Left hindlimb (tissue), 1 donor: ENCODE measurements at places on chromosomes 2 and 18.

- DNase-seq = no peak
Measured at GRCh38 chr2:60608679-60609078, 55.2 kb upstream of the BCL11A start.

- no peak for DNase-seq
Measured at GRCh38 chr18:21056545-21056944, 55.1 kb downstream of the ROCK1 start.

DNA sequence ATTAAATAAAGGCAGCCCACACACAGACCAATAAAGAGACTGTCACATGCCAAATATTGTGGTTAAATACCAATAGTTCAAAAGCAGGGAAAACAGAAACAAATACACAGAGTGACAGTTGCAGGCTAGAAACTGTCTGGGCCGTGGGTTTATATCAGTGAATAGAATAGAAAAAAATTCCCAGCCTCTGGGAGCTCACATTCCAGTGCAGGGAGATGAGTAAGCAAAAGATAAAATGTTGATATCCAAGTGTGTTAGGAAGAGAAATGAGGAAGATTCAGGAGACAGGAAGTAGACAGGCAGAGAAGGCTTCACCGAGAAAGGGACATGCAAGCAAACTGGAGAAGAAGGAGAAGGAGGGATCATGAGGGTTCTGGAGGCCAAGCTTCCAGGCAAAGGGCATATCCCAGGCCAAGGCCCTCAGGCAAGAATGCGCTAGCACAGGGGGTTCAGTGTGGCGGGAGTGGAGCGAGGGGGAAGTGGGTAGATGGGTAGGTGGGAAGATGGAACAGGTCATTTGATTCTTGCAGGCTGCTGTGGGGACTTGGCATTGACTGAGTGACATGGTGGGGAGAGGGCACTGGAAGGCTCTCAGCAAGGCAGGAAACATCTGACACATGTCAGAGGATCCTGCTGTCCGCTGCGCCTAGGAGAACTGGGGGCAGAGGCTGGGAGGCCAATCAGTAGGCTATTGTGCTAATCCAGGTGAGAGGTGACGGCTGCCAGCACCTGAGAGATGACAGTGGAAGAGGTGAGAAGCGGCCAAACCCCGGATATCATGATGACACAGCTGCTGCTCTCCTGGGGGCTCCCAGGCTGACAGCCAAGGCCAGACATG is 89.2 kb downstream of the ZBTB7C start:
- DNase-seq = no peak

DNA sequence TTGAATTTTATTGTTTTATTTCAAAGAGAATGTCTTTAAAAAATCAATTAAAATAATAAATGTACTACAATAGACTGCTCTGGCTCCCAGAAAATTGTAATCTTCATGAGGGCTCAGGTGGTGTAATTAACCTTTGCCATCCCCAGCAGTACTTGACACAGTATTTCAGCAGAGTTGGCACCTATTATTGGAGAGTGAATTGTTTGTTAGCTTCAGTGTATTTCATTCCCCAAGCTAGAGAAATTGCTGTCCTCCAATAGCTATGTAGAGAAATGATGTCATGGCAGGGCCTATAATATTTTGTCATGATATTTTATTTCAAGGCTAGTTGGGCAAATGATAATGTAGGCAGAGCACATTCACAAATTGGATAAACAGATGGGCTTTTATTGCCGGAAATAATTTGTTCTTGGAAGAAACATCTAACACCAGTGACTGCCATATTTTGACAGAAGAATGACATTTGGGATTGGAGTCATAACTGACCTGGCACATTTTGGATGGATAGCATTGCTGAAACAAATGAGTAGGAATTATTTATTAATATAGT is 712.0 kb upstream of the NXPH2 start:
- DNase-seq = no peak

GRCh38 chr2:236369661-236370062 is 105.5 kb upstream of the ASB18 start:
- no peak for DNase-seq

DNA sequence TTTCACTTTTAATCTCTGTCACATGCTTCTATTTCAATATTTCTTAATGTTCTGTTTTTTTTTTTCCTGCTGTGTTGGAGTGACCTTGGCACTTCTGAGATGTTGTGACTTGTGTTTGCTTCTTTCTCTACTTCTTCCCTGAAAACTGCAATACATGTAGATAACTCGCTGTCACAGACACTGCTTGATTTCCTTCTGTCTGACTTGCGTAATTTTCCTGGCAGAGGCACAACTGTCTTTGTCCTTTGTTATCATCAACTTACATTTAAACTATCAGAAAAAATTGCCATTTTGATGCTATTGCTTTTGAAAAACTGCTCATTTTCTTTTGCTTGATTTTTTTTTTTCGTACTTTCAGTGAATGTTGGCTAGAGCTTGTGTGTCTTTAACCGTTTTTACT is 69.0 kb downstream of the BABAM2 start:
- no peak for DNase-seq

DNA sequence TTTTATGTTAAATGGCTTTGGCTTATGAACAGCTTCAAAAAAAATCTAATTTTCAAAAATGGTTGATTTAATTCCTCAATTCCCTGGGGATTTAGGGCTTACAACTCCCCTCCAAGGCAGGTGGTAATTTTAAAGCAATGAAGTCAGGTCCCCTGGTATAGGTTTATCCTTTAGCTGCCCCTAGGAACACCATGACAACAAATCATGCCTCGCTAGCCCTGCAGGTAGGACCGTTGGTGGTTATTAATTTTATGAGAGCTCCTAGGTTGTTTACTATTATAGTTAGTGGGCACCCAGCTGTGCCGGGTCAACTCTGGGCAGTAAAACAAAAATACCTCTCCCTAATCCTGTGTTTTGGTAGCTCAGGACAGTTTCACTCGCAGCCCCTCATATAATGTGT is 26.2 kb upstream of the MBOAT2 start:
- DNase-seq = no peak

- no peak for DNase-seq
Measured at GRCh38 chr2:213286161-213286560, 1.9 kb downstream of the SPAG16 start.

GRCh38 chr2:39023649-39024048 is 97.2 kb downstream of the SOS1 start:
- no peak for DNase-seq

DNA sequence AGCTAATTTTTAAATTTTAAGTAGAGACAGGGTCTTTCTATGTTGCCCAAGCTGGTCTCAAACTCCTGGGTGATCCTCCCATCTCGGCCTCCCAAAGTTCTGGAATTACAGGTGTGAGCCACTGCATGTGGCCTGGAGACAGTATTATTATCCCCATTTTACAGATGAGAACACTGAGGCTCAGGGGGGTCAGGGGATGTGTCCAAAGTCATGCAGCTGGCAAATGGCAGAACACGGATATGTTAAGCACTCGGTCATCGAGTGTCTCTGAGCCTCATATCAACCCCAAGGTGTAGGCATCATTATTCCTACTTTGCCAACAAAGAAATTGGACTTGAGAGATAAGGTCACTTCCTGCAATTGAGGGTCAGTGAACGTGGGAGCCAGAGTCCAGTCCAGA is 12.6 kb downstream of the KCNK3 start:
- DNase-seq = no peak

DNA sequence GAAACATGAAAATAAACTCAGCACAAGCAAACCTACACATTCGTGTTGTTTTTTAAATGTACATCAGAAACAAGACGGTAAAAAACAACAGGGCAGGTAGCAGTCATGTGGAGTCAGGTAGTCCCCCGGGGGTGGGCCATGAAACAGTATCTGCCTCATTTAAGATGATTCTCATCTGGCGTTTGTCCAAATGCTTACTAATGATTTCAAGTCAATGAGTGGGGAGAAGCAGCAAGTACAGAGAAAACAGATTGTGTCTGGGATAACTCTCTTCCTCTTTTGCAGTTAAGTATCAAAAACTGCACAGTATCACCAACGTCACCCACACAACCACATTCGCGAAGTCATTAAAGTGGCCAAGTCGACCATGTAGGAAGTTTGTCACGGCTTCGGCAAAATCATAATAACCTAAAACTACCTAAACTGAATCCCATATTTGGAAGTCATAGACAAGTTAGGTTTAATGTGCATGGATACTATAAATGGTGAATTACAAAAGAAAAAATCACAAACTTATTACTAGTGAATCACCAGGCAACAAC is 1.3 kb downstream of the LAPTM4A start:
- no peak for DNase-seq

GRCh38 chr2:98926601-98927000 is 9.4 kb downstream of the CRACDL start:
- DNase-seq = no peak

DNA sequence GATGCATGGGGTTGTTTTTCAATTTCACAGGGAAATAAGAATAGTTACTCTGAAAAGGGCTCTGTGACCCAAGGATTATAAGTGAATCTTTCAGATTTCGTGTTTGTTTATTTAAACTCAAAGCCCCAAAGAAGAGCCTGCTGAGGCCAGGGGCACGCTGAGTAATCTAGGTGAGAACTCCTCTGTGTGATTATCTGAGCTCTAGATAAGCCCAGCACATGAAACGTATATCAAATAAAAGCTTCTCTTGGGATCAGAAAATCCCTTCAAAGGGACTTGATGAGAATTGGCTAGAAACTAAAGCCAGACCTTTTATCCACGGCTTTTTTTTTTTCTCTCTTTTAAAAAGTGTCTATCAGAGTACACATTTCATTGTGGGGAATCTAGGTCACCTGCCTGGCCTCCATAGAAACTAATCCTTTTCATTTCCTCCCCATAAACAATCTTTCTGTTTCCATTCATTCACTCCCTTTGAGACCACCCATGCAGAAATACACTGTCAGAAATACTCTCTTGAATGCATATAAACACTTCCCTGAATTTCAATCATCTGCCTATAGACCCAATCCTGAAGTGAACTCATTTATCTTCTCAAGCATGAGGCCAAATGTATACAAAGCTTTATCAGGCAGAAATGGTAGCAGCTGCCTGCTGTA is 137.4 kb downstream of the RIT2 start:
- DNase-seq = no peak

DNA sequence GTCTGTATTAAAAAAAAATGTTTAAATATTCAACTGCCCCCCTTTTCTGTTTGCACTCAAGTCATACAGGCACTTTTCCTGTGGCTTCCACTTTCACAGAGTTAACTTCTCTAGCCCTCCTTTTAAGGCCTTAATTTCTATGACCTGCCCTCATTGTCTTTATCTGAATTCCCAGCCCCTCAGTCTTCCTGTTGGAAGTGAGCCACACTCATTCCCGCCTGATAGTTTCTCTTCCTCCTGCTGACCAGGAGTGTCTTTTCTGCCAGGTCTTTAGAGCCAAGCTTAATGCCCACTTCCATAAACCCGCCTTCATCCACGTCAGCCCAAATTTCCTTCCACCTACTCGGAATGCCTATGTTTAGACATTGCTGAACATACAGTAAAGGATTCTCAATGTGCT is 10.5 kb downstream of the COPS8 start:
- DNase-seq = no peak

- no peak for DNase-seq
Measured at GRCh38 chr2:70418514-70418913, 116.6 kb upstream of the FAM136A start.

- DNase-seq = no peak
Measured at GRCh38 chr2:192043216-192043870, 151.4 kb downstream of the TMEFF2 start.

DNA sequence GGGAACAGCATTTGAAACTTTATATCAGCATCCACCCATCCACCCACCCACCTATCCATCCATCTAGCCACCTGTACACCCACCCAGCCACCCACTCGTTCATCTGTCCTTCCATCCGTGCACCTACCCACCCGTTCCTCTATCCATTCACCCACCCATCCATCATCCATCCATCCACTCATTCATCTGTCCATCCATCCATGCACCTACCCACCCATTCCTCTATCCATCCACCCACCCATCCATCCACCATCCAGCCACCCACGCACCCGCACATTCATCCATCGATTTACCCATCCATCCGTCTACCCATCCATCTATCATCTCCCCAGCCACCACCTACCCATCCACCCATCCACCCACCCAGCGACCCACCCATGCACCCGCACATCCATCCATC is 24.8 kb downstream of the LDLRAD4 start:
- peak; percentile 14 for DNase-seq

DNA sequence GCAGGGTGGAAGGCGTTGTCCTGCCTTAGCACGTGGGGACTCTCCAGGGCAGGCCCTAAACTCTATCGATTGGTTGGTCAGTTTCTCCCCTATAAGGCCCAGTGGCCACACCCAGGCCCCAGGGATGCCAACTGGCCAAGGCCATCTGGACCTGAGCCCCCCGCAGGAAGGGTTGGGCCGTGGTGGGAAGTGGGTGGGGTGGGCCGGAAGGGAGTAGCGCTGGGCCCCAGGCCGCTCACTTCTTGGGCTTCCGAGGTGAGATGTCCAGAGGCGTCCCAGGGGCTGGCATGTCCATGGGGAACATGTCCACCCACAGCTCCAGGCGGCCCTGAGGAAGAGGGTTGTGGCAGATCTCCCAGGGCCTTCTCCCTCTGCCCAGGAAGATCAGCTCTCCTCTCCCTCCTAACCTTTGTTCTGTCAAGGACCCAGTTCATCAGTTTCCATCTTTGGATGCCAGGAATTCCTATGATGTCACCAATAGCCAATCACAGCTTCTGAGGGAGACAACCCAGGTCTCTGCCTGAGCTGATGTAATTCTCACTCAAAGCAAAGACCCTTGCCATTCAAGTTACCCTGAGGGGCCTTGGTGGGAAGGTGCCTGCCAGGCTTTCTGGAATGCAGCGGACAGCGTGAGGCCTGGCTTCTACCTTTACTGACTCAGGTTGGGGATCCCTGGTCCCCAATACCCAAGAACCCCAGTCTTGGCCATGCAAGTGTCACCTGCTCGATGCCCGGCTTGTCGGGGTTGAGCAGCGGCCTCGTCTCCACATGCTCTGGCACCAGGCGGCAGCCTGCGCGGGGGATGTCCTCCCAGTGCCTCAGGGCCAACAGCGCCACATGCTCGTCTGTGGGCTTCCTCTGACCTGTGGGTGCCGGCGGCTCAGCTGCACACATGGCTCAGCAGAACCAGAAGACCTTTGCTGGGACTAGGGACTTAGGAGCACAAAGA is 14.4 kb downstream of the OTOF start:
- DNase-seq = peak; percentile 13

GRCh38 chr2:133389569-133389968 is 178.7 kb downstream of the NCKAP5 start:
- DNase-seq = no peak

GRCh38 chr2:233882353-233882752 is 14.2 kb upstream of the MSL3B start:
- DNase-seq = no peak

DNA sequence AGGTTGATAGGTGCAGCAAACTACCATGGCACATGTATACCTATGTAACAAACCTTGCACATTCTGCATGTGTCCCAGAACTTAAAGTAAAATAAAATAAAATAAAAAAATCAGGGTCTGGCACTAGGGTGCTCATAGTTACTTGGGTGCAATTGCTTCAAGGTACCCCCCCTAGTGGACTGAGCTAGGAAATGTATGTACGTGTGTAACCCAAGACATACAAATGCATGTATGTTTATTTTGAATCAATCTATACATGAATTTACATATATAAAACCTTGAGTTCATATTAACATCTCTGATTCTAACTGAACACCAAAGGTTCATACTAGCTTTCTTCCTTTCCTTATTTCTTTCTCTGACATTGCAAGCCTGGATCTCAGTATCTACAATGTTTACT is 51.5 kb downstream of the USP37 start:
- no peak for DNase-seq
